Mucosa of gallbladder (tissue), 1 donor: ENCODE measurements at places on chromosomes 2 and 18.

GRCh38 chr18:61710082-61710620 lies 182.7 kb downstream of the RNF152 start:
- no peak for DNase-seq

DNA sequence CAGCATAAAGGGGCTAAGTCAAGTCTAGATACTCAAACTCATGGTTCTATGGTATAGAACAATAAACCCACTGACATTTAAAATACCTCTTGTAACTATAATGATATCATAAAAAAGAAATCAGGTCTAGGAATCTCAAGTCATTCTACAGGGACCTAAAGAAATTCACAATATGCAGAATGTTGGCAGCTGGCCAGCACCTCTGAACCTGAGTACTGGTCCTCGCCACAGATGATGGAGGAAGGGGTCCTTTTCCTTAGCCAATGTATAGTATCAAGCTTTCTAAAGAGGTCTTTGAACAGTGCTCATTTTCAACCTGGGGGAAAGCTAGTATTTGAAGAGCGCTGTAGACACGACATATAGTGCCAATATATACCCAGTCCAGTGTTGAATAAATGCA lies 108.4 kb upstream of the ITGB6 start:
- no peak for DNase-seq

GRCh38 chr2:67083951-67084350 lies 313.2 kb upstream of the ETAA1 start:
- no peak for DNase-seq

DNA sequence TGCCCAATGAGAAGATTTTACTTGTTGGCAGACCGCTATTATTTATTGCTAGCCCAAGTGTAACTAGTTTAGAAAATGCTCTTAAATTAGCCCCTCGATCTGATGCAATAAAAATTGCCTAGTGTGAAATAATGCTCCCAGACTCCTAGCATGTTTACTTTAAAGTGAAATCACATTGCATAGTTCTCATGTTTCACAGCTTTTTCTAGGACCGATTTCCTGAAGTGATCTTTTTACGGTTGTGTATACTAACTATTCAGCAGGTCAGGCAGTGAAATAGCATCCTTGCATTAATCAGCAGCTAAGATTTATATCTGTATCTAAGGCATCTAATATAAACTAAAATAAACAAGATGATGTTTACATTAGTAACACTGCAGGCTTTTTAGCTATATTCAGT lies 52.4 kb downstream of the PMS1 start:
- DNase-seq: no peak

DNA sequence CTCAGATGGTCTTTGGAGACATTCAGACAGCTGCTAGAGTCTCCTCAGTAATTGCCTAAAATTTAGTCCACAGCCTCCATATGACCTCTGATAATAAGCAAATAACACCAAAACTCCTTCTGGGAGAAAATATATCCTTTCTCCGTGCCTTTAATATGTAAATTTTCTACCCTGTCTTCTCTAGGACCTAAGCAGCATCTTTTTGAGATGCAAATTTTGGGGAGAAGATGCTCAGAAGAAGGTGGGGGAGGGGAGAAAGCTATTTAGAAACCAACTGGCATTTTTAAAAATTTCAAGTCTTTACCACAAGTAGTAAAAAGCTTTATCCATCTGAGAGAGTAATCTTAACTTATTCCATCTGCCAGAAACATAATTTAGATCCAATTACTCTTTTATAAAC lies 120.4 kb upstream of the MSH6 start:
- DNase-seq: no peak

DNA sequence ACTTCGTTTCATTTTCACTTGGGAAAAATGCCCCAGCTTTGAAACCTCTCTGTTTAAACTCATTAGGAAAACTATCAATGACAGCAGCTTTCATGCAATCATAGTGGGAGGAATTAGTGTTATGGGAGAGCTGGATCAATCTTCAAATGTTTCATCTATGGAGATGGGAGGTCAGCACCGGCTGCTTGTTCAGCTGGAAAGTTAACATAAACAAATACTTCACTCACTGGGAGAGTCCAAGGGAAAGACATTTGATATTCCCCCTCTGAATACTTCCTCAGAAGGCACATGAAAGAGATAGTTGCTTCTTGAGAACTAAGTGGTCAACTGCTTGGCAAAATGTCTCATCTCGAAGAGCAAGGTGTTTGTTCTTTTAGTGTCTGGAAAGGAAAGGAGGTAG lies 7.3 kb downstream of the LYPD1 start:
- DNase-seq: no peak

DNA sequence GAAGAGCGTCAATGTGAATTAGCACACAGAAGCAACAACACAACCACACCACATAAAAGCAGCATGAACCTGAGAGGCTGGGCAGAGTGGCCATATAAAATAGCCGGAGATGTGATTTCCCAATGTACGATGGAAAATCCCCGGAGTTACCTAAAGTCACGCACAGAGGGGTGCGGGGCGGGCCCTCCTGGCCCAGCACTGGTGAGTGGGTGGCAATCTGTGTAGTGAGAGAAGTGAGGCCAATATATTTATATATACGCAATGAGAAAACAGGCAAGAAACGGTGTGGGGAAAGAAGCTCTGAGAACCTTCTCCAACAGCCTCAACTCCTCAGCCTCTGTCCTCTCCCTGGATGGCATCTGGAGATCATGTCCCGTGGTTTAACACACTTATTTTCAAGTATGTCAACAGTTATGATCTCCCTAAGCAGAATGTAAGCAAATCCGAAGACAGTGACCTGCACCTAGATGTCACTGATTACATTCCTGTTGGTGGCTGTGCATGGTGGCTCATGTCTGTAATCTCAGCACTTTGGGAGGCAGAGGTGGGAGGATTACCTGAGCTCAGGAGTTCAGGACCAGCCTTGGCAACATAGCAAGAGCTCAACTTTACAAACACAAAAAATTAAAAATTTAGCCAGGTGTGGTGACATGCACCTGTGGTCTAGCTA lies 41.6 kb downstream of the CRACDL start:
- no peak for DNase-seq

- no peak for DNase-seq
Measured at GRCh38 chr2:223055836-223056235, 3.8 kb downstream of the KCNE4 start.

DNA sequence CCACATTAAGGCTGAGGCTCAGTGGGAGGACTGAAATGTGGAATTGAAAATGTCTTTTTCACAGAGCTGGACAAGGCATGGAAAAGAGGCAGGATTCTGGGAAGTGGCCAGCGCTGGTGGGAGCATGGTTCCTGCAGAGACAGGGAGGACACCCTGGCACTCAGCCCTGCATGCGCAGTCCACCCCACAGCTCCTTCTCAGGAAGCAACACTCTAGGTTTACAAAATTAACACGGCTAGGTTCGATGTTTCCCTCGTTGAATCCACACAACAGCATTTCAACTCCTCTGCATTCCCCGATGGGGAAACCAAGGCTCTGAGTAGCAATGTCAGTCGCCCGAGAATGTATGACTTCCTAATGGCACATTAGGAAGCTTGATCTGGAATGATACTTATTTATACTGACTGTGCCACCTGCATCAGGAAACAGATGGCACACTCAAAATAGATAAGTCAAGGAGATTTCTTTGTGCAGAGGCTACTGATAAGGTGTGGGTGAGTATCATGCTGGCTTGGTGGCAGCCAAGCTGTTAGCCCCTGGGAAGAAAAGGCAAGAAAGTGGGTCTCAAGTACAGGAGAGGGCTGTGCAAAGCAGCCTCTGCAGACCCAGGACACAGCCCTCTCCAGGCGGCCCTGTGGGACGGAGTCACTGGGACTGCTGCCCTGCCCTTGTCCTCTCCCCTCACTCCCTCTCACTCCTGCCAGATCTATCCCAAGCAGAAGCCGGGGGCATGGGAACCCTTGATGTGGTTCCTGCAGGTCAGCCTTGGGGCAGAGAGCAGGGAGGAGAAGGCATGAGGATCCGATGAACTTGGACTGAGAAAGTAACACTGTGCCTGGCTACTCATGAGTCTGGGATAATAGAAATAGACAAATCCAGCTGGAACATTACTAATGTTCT lies 158.4 kb upstream of the FHL2 start:
- DNase-seq: no peak

- no peak for DNase-seq
Measured at GRCh38 chr2:228819701-228820100, 451.4 kb downstream of the PID1 start.

DNA sequence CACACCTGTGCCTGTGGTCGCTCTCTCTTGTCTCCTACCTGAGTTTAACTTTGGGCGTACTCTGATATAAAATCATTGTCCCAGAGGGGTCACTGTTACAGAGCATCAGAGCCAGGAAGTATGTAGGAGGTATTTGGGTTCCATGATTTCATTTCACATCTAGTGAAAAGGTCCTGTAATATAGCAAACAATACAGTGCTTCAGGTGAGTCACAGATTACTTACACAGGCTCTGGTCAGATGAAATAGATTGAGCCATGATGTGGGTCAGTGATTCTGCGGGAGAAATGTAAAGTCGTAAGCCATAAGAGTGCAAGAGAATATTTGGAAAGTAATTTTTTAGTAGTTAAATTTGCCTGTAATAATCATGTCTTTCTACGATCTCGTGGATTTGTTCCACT lies 70.2 kb downstream of the SOCS6 start:
- no peak for DNase-seq

- DNase-seq: no peak
Measured at GRCh38 chr2:47060652-47061170, 94.4 kb downstream of the STPG4 start.

- DNase-seq: no peak
Measured at GRCh38 chr2:8607606-8608005, 74.2 kb upstream of the ID2 start.

- DNase-seq: peak; percentile 53
Measured at GRCh38 chr2:207474863-207475485, 54.8 kb upstream of the CREB1 start.

DNA sequence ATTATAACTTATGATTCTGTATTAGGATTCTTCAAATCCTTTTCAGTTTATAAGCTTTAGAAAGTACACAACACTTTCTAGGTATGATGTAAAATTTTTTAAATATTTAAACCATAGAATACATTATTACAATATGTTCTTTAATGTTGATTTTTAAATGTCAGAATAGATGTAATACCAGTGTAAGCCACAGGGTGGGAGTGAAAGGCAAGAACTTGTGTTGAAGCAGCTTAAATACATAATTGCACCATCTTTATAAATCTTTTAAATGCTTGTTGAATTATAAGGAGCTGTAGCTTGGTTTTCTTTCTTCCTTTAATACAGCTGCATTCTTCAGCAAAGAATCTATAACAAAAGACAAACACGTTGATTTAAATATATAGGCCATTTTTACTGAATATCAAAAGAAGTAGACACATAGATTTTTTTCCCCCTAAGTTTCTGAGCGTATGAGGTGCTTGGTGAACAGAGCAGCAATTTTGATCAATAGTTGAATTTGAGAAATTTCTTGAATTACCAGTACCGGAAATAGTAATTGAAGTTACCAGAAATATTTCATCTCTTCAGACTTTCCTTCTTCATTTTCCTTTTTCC lies 63.0 kb downstream of the TANK start:
- DNase-seq: no peak

DNA sequence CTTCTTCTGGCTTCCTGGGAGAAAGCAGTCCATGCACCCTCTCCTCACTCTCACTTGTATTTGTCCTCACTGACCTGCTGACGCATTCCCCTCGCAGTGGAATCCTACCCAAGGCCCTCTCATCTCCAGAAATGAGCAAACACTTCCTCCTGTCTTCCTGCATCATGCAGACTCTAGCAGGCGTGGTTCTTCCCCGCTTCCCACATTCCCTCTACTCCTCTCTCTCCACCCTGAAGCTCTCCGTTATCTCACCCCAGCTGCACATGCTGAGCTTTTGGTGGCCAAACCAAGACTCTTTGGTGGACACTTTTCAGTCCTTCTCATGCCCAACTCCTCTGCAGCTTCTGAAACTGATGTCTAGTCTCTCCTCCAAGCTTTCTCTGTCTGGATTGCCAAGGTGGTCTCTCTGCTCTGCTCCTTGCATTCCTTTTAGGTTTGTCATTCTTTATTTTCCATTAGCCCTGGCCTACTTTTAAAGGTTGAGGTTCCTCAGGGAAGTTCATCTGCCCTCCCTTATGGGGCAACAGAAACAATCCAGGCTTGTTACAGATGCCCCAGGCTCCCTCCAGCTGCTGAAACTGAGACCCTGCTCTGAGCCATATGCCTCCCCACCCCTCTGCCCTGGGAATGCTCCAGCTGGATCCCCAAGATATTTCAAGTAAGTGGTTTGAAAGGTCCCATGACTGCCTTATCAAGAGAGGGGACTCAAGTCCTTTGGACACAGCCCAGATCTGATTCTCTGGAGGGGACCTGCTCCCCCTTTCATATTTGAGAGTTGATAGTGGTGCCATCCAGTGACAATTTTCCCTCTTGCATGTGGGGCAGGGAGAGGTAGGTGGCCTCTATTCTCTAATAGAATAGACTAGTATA lies 835 bp upstream of the IL18RAP start:
- no peak for DNase-seq

- DNase-seq: no peak
Measured at GRCh38 chr2:127841466-127842178, 16.3 kb downstream of the POLR2D start.

DNA sequence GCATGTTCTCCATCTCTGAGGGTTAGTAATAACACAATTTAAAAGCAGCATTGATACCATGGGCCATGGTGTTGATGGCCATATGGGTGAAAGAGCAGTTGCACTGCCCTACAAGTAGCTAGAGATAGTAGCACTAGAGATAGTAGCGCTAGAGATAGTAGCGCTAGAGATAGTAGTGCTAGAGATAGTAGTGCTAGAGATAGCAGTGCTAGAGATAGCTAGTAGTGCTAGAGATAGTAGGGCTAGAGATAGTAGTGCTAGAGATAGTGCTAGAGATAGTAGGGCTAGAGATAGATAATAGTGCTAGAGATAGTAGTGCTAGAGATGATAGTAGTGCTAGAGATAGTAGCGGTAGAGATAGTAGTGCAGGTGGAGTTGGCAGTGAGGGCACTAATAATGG lies 39.5 kb upstream of the KLHL14 start:
- DNase-seq: no peak

GRCh38 chr18:48488388-48488850 lies 50.4 kb upstream of the CTIF start:
- peak; percentile 92 for DNase-seq

DNA sequence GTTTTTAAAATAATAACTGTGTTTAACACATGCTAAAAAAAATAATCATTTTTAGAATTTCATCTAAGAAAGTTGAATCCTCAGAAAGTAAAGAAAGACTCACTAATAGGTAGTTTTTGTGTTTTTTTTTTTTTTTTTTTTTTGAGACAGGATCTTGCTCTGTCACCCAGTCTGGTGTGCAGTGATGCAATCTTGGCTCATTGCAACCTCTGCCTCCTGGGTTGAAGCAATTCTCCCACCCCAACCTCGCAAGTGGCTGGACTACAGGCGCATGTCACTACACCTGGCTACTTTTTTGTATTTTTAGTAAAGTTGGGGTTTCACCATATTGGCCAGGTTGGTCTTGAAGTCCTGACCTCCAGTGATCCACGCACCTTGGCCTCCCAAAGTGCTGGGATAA lies 7.1 kb downstream of the CKAP2L start:
- no peak for DNase-seq

DNA sequence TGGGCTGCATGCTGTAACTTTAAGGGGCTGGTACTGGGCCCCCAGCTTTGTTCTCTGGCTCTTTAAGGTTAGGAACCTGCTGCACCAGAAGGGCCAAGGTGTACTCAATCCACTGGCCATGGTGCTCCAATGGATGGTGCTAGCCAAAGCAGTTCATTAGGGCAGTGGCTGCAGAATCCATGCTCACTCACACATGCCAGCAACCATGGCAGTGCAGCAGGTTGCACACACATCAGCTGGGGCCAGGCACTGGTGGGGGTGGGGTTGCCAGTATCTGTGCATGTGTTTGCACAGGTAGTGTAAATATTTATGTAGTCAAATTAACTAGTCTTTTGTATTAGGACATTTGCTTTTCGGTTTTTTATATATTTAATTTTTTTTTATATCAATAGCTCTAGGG lies 228.3 kb upstream of the EPC2 start:
- DNase-seq: no peak
